ENCODE measurements at places on chromosomes 7 and 10. TPM values are rescaled to one million over a fixed set of nuclear protein-coding genes. Genes with fewer than 3 reads are reported as not detected.
A peak's percentile ranks its signal among the peaks of the same experiment; 100 is the strongest.

Gene SLC16A9
- 4.3 TPM for total RNA-seq

Gene STYXL1
- total RNA-seq, result 38.7 TPM

Gene LUC7L2
- 81.2 TPM for total RNA-seq

Gene ATRNL1
- total RNA-seq, result 9.3 TPM

Gene LLCFC1
- not detected for total RNA-seq

Gene CUBN
- 0.26 TPM for total RNA-seq

Gene ZPBP
- total RNA-seq, result not detected

Gene TFPI2
- total RNA-seq, result 4.4 TPM

Gene ARHGAP22
- 6.9 TPM for total RNA-seq

Gene C10orf67
- not detected for total RNA-seq

Gene MYL7
- 5.7 TPM for total RNA-seq

Gene GPRIN2
- total RNA-seq, result 10.1 TPM

Gene PTPRN2
- total RNA-seq, result 5.7 TPM

DNA sequence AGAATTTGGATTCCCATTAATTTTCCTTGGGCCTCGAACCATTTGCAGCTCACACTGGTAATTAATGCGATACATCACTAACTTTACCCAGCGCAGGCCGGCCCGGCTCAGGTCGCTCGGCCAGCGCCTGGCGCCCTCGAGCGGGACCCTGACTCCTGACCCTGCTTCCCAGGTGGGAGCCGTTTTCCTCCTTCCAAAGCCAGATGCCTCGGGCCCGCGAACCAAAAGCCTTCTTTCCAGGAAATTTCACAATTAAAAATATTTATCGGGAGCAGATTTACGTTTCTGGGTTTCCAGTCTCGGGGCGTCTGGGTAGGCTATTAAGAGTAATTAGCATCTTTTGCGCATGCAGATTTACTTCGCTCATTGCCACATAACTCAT lies 12.2 kb downstream of the LBX1 start:
- 0 out of 3 replicates have a peak overlapping the region, but pooled peaks have one; percentile 35 for H3K4me3 ChIP-seq
- H3K27me3 ChIP-seq, result peaks cover 78% of the 10 kb centered on the region
- DNase-seq, result no peak
- no peaks in the 10 kb centered on the region for H3K36me3 ChIP-seq
- H3K27ac ChIP-seq, result no peak overlapping the region

DNA sequence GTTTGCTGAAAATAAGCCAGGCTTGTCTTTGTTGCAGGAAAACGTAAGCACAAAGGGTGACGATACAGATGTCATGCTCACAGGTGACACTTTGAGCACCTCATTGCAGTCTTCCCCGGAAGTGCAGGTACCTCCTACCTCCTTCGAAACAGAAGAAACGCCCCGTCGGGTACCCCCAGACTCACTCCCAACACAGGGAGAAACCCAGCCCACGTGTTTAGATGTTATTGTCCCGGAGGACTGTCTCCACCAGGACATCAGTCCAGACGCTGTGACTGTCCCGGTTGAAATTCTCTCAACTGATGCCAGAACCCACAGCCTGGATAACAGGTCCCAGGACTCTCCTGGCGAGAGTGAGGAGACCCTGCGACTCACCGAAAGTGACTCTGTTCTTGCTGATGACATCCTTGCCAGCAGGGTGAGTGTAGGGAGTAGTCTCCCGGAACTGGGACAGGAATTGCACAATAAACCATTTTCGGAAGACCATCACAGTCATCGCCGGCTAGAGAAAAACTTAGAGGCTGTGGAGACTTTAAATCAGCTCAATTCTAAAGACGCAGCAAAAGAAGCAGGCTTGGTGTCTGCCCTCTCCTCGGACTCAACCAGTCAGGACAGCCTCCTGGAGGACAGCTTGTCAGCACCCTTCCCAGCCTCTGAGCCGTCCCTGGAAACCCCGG lies 18.3 kb upstream of the BHLHA15 start:
- no peak for DNase-seq
- H3K4me1 ChIP-seq, result no peaks in the 10 kb centered on the region
- H3K36me3 ChIP-seq, result peaks cover 55% of the 10 kb centered on the region
- no peaks in the 10 kb centered on the region for H3K27me3 ChIP-seq

DNA sequence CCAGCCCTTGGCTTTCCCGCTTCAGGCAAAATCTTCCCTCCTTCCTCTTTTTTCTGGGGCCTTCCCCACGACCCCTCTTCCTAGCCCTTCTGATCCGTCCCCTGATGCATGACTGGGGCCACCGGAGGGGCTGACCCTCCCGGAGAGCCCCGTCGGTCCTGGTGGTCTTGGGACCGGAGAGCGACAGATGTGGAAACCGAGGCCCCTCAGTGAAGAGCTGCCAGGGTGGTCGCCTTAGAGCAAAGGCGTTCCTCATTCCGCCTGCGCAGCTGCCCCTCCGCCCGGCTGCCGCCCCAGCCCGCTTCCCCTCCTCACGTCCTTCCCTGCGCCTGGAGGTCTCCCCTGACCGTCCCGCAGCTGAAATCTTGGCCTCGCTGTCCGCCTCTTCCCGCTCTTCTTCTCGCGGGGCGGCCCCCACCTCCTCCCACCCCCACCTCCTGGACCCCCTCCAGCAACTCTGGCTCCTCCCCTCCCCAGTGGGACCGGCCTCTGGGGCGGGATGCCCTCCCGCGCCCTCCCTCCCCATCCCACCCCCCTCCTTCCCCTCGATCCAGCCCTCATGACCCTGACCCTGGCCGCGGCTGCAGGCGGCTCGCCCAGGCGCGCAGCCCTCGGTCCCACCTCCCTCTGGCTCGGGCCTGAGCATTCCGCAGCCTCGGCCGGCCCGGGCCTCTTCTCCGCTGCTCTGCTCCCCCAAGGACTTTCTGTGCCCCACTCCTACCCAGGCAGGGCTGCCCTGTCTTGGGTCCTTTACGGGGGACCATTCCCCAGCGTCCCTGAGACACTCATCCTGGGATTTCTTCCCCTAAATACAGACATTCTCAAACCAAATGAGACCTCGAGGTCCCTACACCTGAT lies at the start of gene RARRES2:
RARRES2 (minus strand) TSS at position 367 of the 858 bp plus-strand sequence. CDS start 1,020 bp downstream, outside the sequence.
- H3K27me3 ChIP-seq, result peaks cover 16% of the 10 kb centered on the region
- no peak within 1 kb of the TSS for H3K27ac ChIP-seq
- peak within 1 kb of the TSS; percentile 96 for H3K4me3 ChIP-seq
- peak; percentile 75 for DNase-seq

DNA sequence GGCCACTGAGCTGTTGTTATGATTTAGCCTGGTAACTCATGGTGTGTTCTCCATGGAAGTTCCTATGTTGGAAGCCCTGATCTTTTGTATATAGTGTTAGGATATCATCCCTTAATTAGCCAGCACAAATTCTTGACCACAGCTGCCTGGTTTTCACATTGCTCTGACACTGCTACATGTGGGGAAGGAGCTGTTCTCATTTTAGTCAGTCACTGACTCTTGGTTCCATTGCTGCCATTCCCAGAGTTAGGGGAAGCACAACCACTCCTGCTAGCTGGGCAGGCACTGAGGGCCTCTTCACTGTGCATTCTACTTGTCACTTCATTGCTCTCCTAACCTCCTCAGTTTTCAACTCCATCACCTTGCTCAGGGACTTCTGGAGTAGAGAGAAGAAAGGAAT lies 98.4 kb upstream of the GJD4 start:
- no peak for DNase-seq
- H3K4me3 ChIP-seq, result no peak overlapping the region
- peaks cover 3% of the 10 kb centered on the region for H3K4me1 ChIP-seq
- peaks cover 5% of the 10 kb centered on the region for H3K36me3 ChIP-seq

DNA sequence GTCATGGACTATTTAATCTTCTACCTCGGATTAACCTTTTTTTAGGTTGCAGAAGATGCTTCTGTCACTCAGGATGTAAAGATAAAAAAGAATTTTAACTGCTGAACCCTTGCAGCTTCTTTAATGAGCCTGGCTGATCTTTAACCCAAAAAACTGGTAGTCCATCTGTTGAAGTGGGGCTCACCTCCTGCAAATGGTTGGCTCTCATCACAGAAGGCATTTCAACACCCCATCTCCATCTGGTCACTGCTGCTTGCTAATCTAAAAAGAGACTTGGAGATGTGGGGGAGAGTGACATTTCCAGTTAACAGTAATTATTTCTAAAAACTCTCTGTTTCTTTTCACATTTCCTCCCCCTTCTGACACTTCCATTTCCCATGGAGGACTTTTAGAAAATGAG lies 208.6 kb downstream of the LHFPL3 start:
- no peaks in the 10 kb centered on the region for H3K36me3 ChIP-seq
- no peaks in the 10 kb centered on the region for H3K27me3 ChIP-seq
- no peak for DNase-seq
- no peak overlapping the region for H3K27ac ChIP-seq

GRCh38 chr10:11334436-11334835 lies 277.0 kb downstream of the USP6NL start:
- no peak overlapping the region for H3K4me3 ChIP-seq
- no peaks in the 10 kb centered on the region for H3K27me3 ChIP-seq
- no peak overlapping the region for H3K27ac ChIP-seq
- peaks cover 4% of the 10 kb centered on the region for H3K4me1 ChIP-seq
- no peaks in the 10 kb centered on the region for H3K36me3 ChIP-seq

DNA sequence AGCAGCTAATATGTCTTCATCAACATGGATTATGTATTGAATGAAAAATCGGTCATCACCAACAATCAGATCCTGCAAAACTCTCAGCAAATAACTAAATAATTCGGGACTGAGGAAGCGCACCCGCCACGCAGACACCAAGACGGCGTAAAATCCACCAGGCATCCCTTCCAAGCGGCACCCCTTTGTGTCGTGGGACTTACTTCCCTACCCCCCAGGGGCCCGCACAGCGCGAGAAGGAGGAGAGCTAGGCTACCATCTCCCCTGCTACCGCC lies 721 bp downstream of the ARL3 start:
- peaks cover 8% of the 10 kb centered on the region for H3K36me3 ChIP-seq
- H3K27ac ChIP-seq, result no peak overlapping the region
- H3K4me1 ChIP-seq, result peaks cover 6% of the 10 kb centered on the region
- peak overlapping the region; percentile 92 for H3K4me3 ChIP-seq
- DNase-seq, result no peak
- no peaks in the 10 kb centered on the region for H3K27me3 ChIP-seq

- H3K36me3 ChIP-seq, result no peaks in the 10 kb centered on the region
- no peaks in the 10 kb centered on the region for H3K4me1 ChIP-seq
- no peak overlapping the region for H3K4me3 ChIP-seq
Observed at GRCh38 chr7:19561121-19561805, 147.6 kb downstream of the POLR1F start.

GRCh38 chr10:118729641-118730258 lies 25.0 kb downstream of the CACUL1 start:
- H3K36me3 ChIP-seq, result peaks cover 8% of the 10 kb centered on the region
- no peak overlapping the region for H3K4me3 ChIP-seq
- H3K27me3 ChIP-seq, result no peaks in the 10 kb centered on the region
- no peak overlapping the region for H3K27ac ChIP-seq
- H3K4me1 ChIP-seq, result peaks cover 11% of the 10 kb centered on the region
- DNase-seq, result no peak

GRCh38 chr10:48789486-48790456 lies 105.1 kb downstream of the WDFY4 start:
- H3K4me3 ChIP-seq, result no peak overlapping the region
- no peak overlapping the region for H3K27ac ChIP-seq
- no peaks in the 10 kb centered on the region for H3K36me3 ChIP-seq

DNA sequence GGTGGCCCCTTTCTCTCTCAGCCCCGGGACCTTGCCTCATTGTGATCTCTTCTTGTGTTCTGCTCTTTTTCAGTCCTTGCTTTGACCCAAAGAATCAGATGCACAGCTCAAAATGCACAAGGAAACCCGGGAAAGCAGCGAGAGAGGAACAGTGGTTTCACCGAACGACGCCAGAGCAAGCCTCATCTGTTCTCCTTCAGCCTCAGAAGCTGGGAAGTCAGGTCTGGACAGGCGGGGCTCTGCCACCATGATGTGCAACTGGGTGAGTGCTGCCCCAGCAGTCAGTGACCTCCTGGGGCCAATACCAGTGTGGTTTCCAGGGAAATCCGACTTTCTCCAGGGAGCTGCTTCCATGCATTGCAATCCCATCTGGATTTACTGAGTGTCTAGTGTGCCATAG lies 133.4 kb downstream of the PRKCQ start:
- H3K27me3 ChIP-seq, result no peaks in the 10 kb centered on the region
- no peaks in the 10 kb centered on the region for H3K4me1 ChIP-seq
- no peak overlapping the region for H3K27ac ChIP-seq
- DNase-seq, result no peak

DNA sequence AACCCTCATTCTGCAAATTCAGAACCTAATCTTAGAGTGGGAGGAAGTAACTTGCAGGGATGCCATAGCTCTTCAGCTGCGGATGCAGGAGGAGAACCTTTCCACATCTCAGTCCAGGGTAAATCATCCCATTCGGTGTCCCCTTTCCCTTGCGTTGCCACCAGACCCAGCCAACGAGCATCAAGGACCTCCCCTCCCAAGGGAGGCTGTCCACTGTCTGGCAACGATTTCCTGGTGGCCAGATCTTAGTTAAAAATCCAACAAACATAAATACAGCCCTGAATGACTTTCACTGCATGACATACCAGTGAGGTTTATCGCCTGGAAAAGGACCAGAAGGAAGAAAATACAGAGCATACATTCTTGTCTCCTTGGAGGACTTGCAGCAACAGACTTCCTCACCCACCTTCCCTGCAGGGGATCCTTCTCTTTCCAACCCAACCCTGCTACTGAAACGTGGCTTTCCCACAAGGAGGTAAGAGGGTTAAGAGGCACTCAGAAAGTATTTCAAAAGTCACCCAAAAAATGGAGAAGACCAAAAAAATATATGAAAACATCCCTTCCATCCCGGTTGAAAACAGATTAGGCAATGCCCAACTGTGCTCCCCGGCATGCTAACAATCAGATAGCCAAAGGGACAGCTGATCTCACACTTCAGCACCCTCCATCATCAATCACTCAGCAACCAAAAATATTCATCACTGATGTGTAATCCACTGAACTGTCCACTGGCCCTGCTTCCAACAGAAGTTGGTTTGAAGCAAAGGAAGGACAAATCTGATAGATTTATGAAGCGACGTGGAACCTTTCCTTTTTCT lies 206.6 kb downstream of the TNS3 start:
- H3K4me1 ChIP-seq, result peaks cover 2% of the 10 kb centered on the region
- no peaks in the 10 kb centered on the region for H3K27me3 ChIP-seq
- no peak for DNase-seq
- no peak overlapping the region for H3K27ac ChIP-seq
- H3K36me3 ChIP-seq, result no peaks in the 10 kb centered on the region

DNA sequence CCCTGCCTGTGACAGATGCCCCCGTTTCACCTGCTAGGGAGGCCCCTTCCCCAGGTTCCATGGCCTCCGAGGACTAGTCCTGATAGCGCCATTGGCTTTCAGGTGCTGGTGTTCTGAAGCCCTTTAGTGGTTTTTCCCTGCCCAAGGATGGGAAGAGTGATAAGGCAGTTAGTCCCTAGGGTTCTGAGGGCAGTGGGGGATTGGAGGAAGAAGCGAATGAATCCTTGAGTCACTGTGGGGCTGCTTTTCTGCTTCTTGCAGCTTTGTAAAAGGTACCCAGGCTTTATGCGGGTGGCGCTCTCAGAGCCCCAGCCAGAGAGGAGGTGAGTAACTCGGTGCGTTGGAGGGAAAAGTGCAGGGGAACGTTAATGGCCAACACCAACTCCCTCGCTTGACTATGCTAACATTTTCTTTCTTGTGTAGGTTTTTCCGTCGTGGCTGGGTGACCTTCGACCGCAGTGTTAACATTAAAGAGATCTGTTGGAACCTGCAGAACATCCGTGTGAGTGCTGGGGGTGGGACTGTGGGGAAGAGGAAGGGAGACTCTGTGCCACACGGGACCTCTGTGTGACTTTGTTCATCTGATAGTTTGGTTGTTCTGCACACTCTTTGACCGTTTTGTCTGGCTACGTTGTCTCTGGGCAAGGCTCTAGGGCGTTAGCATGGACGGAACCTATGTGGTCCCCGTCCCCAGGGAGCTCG lies 3.9 kb downstream of the UFSP1 start:
- no peaks in the 10 kb centered on the region for H3K27me3 ChIP-seq
- H3K36me3 ChIP-seq, result peaks cover 83% of the 10 kb centered on the region
- no peaks in the 10 kb centered on the region for H3K4me1 ChIP-seq
- DNase-seq, result no peak
- H3K27ac ChIP-seq, result no peak overlapping the region
- H3K4me3 ChIP-seq, result peak overlapping the region; percentile 40
